ENCODE measurements at places on chromosomes 5 and 9. TPM values are rescaled to one million over a fixed set of nuclear protein-coding genes. Genes with fewer than 3 reads are reported as not detected.
A peak's percentile ranks its signal among the peaks of the same experiment; 100 is the strongest.

DNA sequence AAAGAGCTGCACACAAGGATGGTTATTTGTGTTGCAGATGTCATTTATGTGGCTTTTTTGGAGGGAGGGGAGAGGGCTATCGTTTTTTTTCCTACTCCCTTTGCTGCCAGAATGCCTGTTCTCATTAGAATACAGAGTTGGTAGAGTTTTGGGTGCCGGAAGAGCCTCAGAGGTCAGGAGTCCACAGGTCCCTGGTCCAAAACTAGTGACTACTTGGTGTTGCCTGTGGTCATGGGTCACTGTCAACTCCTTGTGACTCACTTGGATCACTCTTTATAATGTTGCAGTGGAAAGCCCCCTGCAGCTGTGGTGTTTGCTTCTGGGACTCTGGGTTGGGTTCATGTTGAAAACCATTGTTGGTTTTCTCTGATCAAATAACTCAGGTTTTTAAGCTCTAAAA is 131.4 kb downstream of the MAST4 start:
- H3K4me1 ChIP-seq: no peaks in the 10 kb centered on the region
- H3K27ac ChIP-seq: no peak overlapping the region
- H3K36me3 ChIP-seq: no peaks in the 10 kb centered on the region
- H3K27me3 ChIP-seq: no peaks in the 10 kb centered on the region
- no peak for DNase-seq

- no peak for DNase-seq
- no peaks in the 10 kb centered on the region for H3K36me3 ChIP-seq
- no peaks in the 10 kb centered on the region for H3K4me1 ChIP-seq
- no peak overlapping the region for H3K4me3 ChIP-seq
- H3K27ac ChIP-seq: no peak overlapping the region
Observed at GRCh38 chr5:67515762-67516161, 319.2 kb upstream of the CD180 start.

DNA sequence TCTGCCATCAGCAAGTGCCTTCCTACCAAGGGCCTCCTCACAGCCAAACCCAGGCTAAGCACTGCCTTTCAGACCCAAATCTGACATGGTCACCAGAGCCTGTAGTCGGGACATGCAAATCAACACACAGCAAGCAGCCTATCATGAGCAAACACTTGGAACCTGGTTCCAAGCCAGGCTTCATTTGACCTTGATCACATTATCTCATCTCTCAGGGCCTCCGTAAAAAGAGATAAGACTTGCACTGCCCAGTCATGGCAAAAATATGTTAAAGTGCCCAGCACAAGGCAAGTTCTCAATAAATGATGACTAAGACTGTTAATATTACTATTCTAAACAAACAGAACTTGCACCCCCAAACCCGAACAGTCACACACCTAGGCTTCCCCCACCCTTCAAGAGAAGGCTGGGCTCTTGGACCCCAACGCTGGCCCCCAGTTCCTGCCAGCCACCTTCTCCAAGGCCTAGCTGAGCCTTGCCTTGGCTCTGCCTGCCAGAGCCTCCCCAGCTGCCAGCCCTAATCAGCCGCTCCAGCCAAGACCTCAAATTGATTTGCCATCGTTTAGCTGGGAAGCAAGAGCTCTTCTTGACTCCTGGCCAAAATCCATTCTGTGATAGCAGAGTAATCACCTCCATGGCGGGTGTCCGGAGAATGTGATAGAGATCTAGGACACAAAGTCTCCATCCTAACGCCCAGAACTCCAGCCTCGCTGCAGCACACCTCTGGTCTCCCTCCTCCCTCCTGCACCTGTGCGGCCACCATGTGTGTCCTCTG is 18.7 kb downstream of the CPLX2 start:
- no peaks in the 10 kb centered on the region for H3K27me3 ChIP-seq
- no peak for DNase-seq
- H3K4me1 ChIP-seq: peaks cover 10% of the 10 kb centered on the region
- H3K36me3 ChIP-seq: no peaks in the 10 kb centered on the region
- H3K4me3 ChIP-seq: no peak overlapping the region
- no peak overlapping the region for H3K27ac ChIP-seq

The SLC45A2 gene
- not detected for total RNA-seq

GRCh38 chr5:75656311-75657003 is 45.2 kb downstream of the ANKDD1B start:
- peaks cover 4% of the 10 kb centered on the region for H3K4me1 ChIP-seq
- DNase-seq: no peak
- no peak overlapping the region for H3K4me3 ChIP-seq
- no peak overlapping the region for H3K27ac ChIP-seq
- H3K27me3 ChIP-seq: no peaks in the 10 kb centered on the region

- no peaks in the 10 kb centered on the region for H3K27me3 ChIP-seq
- no peaks in the 10 kb centered on the region for H3K36me3 ChIP-seq
- no peak overlapping the region for H3K4me3 ChIP-seq
- H3K27ac ChIP-seq: no peak overlapping the region
- peaks cover 46% of the 10 kb centered on the region for H3K4me1 ChIP-seq
- no peak for DNase-seq
Observed at GRCh38 chr5:78500028-78500427, 139.6 kb downstream of the SCAMP1 start.

DNA sequence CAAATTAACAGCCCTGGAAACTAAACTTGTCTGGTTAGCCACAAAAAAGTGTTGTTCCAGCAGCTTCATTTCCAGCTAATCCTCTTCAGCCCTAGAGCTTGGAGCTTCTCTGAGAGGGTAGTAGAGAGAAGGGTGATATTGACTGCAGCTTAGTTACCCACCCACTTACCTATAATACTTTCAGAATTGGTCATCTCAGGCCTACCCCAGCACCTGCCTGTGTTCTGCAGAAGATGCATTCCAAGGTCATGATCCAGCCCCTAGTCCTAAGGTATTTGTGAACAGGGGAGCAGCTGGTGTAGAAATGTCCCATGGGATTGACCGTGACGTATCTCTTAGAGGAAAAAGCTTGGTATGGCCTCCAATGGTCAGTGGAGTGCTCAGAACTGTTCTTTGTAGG is 289.0 kb downstream of the NR3C1 start:
- peaks cover 10% of the 10 kb centered on the region for H3K4me1 ChIP-seq
- H3K27me3 ChIP-seq: no peaks in the 10 kb centered on the region
- DNase-seq: no peak
- H3K4me3 ChIP-seq: no peak overlapping the region
- H3K36me3 ChIP-seq: no peaks in the 10 kb centered on the region

The IL9 gene
- not detected for total RNA-seq

The SHOC1 gene
- total RNA-seq: not detected

The ANKDD1B gene
- not detected for total RNA-seq

- H3K4me1 ChIP-seq: no peaks in the 10 kb centered on the region
- no peak for DNase-seq
- no peaks in the 10 kb centered on the region for H3K36me3 ChIP-seq
Observed at GRCh38 chr5:72623936-72624335, 116.7 kb upstream of the ZNF366 start.

- no peaks in the 10 kb centered on the region for H3K27me3 ChIP-seq
- H3K27ac ChIP-seq: no peak overlapping the region
- H3K36me3 ChIP-seq: no peaks in the 10 kb centered on the region
- no peaks in the 10 kb centered on the region for H3K4me1 ChIP-seq
Observed at GRCh38 chr5:6176102-6176693, 202.1 kb downstream of the MED10 start.

DNA sequence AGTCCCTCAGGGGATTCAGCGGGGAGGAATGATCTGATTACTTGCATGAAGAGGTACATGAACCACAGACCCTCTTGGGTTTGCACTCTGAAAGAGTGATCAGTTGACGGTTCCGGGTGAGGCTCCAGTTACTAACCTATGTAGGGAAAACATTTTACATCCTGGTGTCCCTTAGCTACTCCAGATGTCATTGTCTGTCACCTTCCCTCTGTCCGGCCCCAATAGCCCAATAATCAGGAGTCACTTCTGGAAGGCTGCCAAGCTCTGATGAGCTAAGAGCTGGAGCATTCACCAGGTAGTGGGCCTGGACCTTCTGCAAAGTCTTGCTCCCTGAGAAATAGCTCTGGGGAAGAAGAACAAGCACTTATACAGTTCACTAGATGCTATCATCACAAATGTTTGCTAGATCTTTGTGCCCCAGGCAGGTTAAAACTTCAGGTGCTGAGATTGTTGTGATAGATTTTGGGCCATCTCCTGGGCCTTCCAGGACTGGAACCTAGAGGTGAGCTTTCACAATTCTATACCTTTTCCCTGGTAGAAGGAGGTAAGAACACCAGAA is 64.5 kb downstream of the ENTREP1 start:
- peaks cover 18% of the 10 kb centered on the region for H3K4me1 ChIP-seq
- no peaks in the 10 kb centered on the region for H3K27me3 ChIP-seq
- H3K27ac ChIP-seq: no peak overlapping the region
- no peaks in the 10 kb centered on the region for H3K36me3 ChIP-seq

DNA sequence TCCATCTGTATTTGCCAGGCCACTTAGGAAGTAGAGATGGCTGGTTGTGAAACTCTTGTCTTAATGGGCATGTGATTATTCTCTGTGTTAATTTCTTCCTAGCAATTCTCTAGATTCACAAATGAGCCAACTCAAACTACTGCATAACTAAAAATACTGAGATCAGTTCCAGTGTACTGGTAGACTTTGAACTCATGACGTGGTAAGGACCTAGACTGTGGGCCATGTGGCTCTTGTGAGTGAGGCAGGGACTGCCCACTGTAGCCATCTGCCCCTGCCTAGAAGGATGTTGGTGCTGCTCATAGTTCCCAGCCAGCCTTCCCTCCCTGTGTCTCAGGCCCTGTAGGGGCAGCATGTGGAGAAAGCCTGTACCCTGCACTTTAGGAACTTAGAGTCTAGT is 47.4 kb downstream of the CYSTM1 start:
- no peaks in the 10 kb centered on the region for H3K36me3 ChIP-seq
- H3K4me3 ChIP-seq: no peak overlapping the region
- H3K27me3 ChIP-seq: no peaks in the 10 kb centered on the region
- H3K27ac ChIP-seq: peak overlapping the region; percentile 65
- no peak for DNase-seq

DNA sequence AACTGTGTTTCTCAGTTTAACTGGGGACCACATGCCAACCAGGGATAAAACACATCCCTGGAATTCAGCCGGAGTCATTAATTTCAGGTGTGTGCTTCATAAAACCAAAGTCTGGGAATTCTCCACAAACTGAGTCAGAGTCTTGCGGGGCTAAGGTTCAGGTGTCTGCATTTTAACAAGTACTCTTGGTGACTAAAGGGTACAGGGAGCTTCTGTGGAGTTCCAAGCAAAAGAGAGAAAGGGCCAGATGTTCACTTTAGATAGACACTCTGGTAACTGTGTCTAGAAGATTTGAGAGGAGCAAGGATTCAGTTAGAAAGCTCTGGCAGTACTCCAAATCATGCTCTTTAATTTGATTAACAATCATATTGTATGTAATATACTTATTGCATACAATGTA is 4.0 kb downstream of the NADK2 start:
- H3K4me3 ChIP-seq: no peak overlapping the region
- DNase-seq: no peak
- H3K27me3 ChIP-seq: no peaks in the 10 kb centered on the region
- H3K27ac ChIP-seq: no peak overlapping the region
- no peaks in the 10 kb centered on the region for H3K36me3 ChIP-seq

The ECM2 gene
- total RNA-seq: 6.7 TPM

DNA sequence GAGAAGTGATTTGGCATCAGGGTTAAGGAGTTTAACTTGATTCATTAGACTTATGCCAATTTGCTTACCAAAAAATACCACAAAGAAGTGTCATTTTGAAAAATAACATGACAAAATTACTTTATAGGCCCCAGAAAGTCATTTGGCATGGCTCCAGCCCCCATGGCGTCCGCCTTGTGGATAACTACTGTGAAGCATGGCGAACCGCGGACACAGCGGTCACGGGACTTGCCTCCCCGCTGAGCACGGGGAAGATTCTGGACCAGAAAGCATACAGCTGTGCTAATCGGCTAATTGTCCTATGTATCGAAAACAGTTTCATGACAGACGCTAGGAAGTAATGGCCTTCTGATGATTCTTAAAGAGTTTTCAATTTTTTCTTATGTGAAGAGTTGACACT is 35.4 kb upstream of the TGFBR1 start:
- H3K27me3 ChIP-seq: no peaks in the 10 kb centered on the region
- no peak overlapping the region for H3K4me3 ChIP-seq
- H3K4me1 ChIP-seq: peaks cover 19% of the 10 kb centered on the region
- no peaks in the 10 kb centered on the region for H3K36me3 ChIP-seq

The DMRTA1 gene
- total RNA-seq: 0.60 TPM

- DNase-seq: no peak
- H3K27me3 ChIP-seq: no peaks in the 10 kb centered on the region
- no peak overlapping the region for H3K27ac ChIP-seq
- H3K36me3 ChIP-seq: peaks cover 35% of the 10 kb centered on the region
- no peak overlapping the region for H3K4me3 ChIP-seq
Observed at GRCh38 chr5:158709279-158709678, 390.4 kb downstream of the EBF1 start.

DNA sequence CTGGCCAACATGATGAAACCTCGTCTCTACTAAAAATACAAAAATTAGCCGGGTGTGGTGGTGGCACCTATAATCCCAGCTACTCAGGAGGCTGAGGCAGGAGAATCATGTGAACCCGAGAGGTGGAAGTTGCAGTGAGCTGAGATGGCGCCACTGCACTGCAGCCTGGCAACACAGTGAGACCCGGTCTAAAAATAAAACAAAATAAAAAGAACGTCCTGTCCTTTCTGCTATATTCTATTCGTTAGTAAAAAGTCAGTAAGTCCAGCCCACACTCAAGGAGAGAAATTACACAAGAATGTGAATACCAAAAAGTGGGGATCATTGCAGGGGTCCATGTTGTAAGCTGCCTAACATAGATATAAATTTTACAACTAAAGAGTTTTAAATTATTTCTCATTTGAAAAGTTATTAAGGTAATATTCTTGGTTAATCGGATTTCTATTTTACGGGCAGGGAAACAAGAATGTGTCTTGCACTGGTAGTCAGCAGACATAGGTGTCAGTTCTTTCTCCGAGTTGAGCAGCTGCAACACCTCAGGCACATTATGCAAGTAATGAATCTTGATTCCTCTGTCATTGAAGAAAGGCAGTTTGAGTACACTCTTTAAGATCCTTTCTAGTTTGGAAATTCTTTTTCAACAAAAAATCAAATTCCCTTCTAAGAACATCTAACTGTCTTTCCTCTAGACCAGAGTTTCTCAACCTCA is 24.5 kb downstream of the NMUR2 start:
- no peaks in the 10 kb centered on the region for H3K27me3 ChIP-seq
- no peaks in the 10 kb centered on the region for H3K36me3 ChIP-seq
- no peak overlapping the region for H3K4me3 ChIP-seq
- no peak for DNase-seq
- no peaks in the 10 kb centered on the region for H3K4me1 ChIP-seq

- no peaks in the 10 kb centered on the region for H3K4me1 ChIP-seq
- no peak overlapping the region for H3K27ac ChIP-seq
- no peak for DNase-seq
- no peaks in the 10 kb centered on the region for H3K27me3 ChIP-seq
- H3K4me3 ChIP-seq: no peak overlapping the region
- H3K36me3 ChIP-seq: no peaks in the 10 kb centered on the region
Observed at GRCh38 chr9:29830821-29831220, 2257.5 kb upstream of the C9orf72 start.

The KCNIP1 gene
- total RNA-seq: 1.2 TPM
